Mesenchymal stem cell (in vitro differentiated cells and primary cell): ENCODE measurements at places on chromosomes 5 and 9.

DNA sequence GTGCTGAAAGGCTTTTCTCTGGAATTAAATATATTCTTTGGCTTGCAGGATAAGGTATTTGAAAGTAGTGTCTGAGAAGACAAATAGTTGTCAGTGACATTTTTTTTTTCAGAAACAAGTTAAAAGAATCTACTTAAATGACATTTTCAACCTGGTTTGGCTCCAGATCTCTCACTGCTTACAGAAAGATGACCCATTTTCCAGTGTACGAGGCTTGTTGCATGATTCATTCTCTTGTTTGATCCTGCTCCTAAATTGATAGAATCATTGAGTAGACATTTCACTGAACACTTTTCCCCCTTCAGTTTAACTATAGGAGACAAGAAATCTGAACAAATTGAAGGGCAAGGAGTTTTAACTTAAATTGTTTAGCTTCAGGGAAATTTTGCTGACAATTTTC is 546.1 kb downstream of the ZNF608 start:
- DNase-seq = no peak

- peak; percentile 97 for DNase-seq
Measured at GRCh38 chr9:134226221-134226930, 62.0 kb upstream of the RNU6ATAC start.

DNA sequence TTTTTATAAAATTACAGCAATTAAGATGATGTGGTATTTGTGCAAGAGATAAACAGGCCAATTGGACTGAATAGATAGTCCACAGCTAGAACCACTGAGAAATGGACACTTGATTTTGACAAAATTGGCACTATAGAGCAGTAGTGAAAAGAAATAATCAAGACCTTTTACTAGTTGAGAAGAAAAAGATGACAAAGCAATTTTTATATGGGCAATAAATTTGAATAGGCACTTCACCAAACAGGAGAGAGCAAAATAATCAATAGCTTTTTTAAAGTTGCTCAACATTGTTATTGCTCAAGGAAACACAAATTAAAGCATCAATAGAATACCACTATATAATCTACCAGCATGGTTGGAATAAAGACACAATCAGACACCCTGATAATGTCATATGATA is 193.5 kb upstream of the FTMT start:
- no peak for DNase-seq

DNA sequence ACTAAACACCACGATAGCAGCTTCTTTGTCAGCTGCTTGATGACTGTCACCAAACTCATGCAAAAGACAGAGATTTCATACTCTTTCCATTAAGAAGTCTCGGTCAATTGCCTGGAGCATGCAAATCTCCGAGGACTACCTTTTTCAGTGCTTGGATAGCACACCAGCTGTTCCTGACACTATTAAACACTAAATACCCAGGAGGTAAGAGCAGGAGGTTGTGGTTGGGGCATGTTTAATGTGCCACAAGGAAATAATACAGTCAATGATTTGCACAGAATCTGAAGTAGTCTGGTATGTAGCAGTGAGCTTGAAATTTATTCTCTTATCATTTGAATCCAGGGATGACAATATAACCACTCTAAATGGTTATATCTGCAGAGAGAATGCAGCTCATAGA is 996.2 kb downstream of the CDH12 start:
- no peak for DNase-seq

- peak; percentile 16 for DNase-seq
Measured at GRCh38 chr5:88142886-88143692, 125.6 kb downstream of the TMEM161B start.

DNA sequence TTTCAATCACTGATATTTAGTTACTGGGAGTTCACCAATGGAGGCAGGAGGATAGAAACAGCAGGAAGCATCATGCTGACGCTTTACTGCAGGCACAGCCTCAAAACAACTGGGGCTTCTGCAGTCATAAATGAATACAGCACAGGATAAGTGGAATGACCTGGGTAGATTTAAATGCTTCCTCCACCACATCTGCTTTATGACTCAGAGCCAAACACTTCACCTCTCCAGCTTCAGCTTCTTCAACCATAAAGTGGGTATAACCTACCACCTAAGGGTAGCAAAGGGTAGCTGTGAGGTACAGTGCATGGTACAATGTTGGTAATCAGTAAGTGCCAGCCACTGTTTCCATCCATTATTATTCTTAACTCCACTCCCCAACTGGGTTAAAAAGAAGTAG is 28.4 kb downstream of the RASEF start:
- DNase-seq = peak; percentile 58

GRCh38 chr5:181281077-181281983 is 20.4 kb upstream of the TRIM52 start:
- DNase-seq = peak; percentile 99

DNA sequence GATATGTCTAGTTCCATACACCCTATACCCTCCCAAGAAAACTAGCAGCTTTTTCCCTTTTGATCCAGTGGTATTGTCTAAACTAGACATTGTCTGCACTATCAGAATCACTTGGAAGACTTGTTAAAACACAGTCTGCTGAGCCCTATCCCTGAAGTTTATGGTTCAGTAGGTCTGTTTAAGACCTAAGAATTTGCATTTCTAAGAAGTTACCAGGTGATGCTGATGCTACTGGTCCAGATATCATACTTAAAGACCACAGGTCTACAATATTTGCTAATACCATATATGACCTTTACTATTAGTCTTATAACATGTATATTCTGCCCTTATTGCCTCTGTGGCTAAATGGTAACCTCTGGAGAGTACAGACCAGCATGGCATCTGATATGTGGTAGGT is 23.3 kb downstream of the SKIC3 start:
- no peak for DNase-seq

DNA sequence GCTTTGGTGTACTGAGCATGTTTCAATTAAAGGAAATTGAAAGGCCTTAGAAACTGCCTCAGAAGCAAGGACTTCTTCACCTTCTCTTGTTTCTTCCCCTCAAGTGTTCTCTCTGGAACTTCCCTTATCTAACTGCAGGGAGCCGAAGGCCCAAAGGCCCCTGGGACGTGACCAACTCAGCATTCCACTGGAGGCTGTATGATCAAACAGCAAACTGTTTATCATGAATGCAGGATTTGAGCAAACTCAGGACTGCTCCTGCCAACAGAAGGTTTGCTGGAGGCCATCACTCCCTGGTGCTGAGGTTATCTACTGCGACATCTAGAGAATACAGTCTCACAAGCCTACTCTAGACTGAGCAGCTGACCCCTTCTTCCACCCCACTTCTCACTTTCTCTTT is 4.8 kb upstream of the CDH10 start:
- DNase-seq = no peak

DNA sequence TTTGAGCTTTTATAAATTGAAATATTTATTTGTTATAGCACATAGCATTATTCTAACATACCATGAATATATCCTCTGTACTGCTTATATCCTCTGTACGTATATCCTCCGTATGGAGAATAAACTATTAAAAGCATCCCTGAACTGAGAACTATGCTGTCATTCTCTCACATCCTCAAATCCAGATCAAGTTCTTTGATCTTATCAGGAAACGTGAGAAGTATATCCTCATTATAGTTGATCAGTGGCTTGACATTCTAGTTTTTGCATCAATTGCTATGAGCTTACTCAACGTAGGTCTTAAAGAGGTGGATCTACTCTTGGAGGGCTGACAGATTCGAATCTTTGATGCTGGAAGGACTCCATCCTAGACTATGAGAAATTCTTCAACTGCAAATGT is 37.4 kb downstream of the IL7R start:
- DNase-seq = no peak

DNA sequence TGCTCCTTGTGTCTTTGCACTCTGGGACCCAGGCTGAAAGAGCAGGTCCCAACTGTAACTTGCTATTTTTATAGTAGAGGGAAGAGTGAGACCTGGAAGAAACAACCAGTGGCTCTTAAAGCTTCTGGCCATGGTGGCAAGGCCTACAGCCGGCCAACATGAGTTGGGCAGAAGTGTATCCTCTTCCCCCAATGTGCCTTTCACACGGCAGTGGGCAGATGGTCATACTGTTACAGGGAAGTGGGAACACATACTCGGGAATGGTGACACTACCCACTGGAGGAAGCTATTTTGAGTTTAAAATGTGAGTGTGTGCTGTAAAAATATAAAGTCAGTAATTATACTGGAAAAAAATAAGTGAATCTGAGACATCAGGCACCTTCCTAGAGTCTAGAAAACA is 116.0 kb downstream of the MVB12B start:
- DNase-seq = no peak

DNA sequence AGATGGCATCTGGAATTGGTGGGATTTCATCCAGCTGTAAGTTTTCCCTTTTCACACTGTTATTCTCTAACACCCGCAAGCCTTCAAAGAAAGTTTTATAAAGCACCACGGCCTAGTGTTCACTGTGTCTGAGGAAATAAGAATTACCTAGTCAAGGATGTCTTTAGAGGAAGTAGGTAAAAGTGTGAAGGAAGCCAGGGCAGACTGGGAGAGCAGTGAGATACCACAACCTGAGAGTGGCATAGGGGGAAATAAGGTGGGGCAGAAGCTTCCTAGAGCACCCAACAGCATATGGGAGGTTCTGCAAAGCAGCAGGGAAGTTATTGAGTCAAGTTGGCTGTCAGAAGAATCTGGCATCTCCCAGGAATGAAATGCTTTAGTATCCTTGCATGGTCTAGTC is 241.2 kb downstream of the CETN3 start:
- DNase-seq = no peak

- DNase-seq = peak; percentile 45
Measured at GRCh38 chr5:44002381-44002901, 386.8 kb downstream of the FGF10 start.

GRCh38 chr5:173180331-173180730 is 36.0 kb downstream of the BNIP1 start:
- DNase-seq = no peak

DNA sequence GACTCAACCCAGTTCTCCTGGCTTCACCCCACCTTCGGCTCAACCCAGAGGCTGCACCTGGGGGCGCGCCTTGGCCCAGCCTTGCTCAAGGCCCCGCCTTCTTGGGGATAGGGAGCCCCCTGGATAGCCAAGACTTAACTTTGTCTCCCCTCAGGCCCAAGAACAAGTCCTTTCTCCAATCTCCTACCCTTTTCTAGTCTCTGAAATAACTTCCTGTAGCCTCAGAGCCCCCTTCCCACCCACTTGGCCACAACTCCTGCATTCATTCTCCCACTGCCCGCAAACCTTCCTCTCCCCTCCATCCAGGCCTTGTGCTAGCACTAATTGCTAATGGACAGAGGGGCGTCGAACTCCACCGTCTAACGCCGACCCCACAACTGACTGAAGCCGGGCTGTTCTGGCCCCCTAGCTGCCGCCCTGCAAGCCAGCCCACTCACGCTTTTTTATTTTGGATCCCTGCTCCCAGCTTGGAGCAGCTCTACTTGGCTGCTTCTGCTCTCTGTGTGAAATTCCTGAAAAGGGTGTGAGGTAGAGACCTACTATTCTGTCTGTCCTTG is 579 bp upstream of the ASTN2 start:
- no peak for DNase-seq

DNA sequence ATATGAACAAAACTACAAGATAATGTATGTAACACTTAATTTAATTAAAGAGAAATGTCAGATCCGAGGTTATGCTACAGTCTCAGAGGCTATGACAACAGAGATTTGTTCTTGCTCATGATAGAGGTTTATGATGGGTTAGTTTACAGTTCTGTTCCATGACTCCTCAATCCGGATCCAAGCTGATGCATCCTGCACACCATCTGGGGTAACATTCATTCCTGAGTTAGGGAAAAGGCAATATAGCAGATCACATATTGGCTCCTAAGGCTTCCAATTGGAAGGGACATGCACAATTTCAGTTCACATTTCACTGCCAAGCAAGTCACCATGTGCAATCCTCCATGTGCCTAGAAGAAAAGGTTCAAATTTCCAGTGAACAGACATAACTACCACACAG is 40.4 kb downstream of the ABLIM3 start:
- DNase-seq = peak; percentile 39

GRCh38 chr5:329768-330167 is 8.3 kb downstream of the AHRR start:
- no peak for DNase-seq

DNA sequence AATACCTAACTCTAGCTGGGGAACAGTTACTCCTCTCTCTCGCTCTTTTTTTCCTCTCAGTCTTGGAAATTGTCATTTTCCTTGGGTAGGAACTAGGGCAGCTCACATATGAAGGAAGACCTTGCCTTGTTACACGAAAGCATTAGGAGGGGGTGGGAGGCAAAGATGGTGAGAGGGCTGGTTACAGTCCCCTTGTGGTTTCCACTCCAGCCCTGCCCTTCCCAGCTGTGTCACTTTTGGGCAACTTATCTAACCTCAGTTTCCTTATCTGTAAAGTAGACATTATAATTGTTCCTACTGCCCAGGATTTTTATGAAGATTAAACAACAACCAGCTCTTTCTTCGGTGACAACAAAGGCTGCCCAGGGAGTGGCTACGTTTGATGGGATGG is 196.2 kb upstream of the CLINT1 start:
- DNase-seq = no peak

DNA sequence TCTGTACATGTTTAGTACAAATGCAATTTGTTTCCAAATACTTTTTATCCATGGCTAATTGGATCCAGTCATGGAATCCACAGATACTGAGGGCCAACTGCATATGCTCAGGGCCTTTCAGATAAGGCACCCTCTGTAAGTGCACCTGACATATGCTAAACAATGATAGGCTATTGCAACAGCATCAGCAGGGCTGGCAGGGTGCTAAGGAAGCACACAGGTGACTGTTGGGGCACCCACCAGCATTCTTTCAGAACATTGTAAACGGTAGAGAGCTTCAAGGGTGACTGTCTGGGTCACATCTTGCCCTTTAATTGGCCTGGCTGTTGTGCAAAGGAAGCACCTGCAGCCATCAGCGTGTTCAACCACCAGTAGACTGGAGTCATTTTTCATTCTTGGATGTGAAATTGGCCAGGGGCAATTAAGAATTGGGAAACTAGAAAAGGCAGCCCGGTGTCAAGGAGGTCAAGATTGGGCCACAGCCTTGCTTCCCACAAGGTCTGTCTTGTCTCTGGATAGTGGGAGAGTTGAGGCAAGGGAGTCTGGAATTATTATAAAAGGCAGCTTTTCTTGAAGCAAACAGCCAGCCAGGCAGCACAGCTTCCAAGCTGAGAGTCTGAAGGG is 129.3 kb upstream of the RAI14 start:
- no peak for DNase-seq

DNA sequence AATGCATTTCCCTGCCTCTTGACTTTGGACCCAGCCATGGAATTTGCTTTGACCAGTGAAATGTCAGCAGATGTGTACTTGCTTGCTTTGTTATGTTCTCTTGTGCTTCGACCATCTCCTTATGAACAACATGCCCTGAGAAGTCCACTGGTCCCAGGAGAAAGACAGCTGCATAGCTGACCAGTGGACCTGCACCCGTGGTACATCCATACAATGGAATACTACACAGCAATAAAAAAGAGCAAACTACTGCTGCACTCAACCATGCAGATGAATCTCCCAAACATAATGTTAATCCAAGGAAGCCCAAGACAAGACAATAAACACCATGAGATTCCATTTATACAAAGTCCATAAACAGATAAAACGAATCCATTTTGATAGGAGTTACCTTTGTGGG is 30.0 kb downstream of the MARCHF11 start:
- no peak for DNase-seq
